ENCODE measurements at places on chromosomes 5 and 9.

DNA sequence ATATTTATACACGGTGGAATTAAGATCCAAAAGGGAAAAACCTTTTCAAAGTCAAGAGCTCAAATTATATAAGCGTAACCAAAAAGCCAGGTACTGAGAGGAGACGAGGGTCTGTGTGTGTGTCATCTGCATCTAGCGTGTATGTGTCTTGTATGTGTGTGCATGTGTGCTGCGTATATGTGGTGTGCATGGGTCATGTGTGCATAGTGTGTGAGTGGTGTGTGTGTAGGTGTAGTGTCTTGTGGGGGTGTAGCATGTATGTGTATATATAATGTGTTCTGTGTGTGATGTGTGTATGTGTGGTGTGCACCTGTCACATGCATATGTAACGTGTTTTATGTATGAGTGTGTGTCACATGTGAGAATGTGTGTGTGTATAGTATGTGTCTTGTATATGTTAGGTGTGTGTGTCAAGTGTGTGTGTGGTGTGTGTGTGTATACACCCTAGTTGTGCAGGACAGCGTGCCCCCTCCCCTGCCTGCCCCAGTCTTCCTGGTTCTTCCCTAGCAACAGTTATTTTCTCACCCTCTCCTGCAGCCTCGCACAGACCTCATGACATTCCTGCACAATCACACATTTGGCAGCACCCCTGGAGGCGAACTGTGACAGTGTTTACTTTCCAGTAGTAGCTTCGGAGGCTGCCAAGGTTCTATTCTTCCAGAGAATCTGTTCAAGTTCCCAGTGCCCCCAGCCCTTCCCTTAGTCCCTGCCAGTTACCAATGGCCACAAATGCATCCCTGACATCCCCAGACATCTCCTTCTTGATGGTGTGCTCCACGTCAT is 27.1 kb upstream of the TNIP1 start:
- DNase-seq, result no peak

DNA sequence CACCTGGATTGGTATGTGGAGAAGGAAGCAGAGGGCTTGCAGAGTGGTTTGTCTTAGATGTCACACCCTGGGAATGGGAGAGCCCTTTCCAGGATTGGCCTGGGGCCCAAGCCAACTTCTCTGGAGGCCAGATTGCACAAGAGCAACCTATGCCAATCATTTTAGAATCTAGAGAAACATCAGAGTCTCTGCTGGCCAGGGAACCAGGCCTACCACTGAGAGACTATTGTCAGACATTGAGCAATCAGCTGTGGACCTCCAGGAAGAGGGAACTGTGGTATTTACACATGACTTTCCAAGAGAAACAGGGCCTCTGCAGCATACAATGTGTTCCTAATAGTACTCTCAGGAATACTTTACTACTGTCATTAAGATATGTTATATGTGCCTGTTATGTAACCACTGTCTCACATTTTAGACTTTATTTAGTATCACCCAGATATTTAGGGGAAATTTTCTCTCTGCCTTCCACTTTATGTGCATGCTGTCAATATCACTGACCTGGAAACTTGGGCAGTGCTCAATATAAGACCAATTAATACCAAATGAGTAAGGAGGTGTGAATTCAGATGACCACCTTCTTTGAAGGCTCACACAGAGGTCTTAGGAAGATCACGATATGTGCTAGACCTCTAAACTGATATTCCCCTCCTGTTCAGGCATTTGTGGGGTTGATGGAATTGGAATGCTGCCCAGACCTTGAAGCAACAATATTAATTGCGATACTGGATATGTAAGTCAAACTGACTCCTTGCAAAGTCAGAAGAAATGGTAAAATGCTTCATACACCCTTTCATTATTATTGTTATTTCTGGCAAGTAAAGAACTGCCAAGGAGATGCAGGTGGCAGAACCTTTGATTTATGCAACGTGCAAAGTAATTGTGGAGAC is 20.5 kb upstream of the CCL28 start:
- DNase-seq, result peak; percentile 72

DNA sequence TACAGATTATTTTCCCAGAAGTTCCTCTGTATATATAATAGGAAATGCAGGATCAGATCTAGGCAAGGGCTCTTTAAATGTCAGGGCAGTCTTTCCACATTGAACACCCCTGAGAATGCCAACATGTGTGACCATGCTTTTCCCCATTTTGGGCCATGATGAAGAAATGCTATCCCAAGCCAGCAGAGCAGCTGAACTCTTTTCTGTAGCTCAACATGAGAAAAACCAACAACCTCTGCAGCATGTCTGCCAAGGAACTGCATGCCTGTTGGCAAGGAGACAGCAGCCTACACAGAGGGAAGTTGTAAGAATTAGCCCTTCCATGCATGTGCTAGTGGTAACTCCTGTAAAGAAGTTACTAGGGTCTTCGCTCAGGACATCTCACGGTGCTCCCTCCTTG is 9.5 kb upstream of the IFNK start:
- DNase-seq, result no peak

- no peak for DNase-seq
Measured at GRCh38 chr9:130642926-130643325, 21.5 kb upstream of the PRDM12 start.

DNA sequence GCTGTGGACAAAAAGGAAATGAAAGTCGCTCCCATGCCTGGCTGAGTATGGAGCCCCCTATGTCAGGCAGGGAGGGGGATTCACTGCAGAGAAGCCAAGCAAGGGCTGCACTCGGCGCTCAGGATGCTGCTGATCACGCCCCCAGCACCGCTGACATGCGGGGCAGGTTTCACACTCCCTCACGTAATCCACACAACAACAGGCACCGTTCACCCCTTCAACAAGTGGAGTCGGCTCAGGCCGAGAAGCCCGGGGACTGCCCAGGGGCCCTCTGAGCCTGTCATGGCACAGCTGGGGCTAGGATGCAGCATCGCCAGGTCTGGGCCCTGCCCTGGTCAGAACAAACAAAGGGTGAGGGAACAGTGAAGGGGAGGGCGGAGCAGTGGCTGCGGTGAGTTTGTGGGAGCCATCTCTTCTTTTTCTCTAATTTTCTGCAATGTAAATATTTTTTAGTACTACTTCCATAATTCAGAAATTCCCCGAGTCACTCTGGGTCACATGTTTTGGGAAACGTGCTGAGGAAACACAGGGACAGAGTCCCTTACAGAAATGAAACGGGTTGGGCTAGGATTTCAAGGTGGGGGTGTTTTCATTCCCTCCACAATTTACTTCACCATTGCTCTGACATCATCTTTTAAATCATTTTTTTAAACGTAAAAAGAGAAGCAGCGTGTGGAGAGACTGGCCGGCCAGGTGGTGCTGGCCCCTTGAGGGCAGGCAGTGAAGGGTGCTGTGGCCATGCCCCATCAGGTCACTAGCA is 49.8 kb downstream of the PRRT1B start:
- DNase-seq, result no peak

DNA sequence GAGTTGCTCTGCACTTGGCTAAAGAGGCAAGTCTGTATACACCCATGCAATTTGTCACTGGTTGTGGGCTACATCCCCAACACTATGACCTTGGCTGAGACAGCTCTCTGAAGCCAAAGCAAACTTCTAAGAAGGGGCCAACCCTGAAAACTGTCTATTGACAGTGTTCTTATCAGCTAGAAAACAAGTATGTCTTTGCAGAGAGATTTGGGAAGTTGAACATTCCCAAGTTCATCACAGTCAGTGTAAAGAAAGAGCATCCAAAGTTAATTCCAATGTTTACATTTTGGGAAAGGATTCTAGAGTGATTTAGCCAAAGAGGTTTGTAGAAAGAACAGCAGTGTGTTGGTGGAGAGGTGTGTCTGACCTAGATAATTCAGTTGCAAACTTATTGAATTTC is 711.1 kb upstream of the CHD1 start:
- no peak for DNase-seq

DNA sequence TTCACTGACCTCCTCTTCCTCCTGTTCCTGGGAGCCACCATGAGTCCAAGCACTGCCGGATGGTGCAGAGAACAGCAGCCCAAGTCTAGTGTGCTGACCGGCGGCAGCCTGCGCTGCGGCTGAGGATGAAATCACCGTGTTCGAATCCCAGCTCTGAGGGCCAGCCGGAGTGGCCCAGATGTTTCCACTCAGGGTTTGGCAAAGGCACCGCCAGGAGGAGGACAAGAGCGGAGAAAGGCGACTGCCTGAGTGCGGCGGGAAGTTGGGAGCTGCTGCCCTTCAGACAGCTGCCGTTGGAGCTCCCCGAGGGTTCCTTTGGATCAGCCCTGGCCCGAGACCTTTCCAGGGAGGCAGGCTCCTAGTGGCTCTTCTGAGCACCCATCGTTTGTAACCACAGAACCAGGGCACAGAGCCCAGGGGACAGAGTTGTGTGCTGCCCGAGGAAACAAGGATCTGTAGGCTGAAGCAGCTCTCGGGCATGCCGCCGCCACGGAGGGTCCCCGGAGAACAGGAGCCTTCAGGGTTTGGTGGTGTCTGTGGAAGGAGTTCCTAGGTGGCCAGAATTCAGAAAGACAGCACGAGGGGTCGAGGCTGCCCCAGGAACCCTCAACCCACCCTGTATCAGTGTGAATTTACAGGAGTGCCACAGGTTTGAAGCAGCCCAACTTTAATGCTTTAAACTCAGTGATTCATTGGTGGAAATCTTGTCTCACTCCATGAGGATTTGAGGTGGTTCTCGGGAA is 115.6 kb upstream of the COL5A1 start:
- no peak for DNase-seq

DNA sequence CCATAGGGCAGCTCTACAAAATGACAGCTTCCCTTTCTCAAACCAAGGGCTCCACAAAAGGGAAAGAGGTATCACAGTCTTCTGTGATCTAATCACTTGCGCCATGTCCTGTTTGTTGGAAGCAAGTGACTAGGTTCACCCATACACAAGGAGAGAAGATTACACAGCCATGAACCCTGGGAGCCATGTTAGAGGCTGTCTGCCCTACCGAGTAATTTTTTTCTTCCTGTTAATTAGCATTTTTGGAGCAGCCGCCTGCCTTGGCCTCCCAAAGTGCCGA is 33.2 kb upstream of the GOLPH3 start:
- no peak for DNase-seq

DNA sequence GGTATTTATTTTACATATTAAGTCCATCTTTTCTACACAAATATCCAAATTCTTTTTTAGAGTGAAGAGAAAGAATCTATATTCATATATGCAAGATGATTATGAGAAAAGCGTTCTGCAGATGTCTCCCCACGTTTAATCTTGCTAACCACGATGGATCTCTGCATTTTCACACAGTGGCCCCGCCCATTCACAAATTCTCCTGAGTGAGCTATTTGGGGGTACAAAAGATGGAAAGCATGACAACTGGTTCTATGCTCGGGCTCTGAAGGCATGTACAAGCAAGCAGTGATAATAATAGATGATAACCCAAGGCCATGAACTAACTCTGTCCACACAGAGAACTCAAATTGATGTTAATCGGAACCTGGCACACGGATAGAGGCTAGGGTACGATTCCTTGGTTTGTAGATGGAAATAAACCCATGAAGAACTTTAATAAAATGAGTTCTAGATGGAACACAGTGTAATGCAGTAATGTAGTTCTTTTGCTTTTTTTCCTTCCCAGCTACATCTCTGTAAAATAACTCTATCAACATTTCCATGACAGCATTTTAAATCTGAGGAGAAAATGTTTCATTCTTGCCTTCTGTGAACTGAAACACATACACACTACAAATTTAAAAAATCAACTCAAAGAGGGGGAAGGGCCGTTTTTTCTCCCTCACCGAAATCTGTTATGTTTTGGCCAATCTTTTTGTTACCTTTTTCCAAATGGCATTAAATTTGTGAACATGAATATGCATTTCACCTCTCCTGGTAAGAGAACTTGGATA is 851.7 kb upstream of the DMAC1 start:
- DNase-seq, result no peak

- DNase-seq, result no peak
Measured at GRCh38 chr9:120774719-120775118, 18.5 kb downstream of the FBXW2 start.

DNA sequence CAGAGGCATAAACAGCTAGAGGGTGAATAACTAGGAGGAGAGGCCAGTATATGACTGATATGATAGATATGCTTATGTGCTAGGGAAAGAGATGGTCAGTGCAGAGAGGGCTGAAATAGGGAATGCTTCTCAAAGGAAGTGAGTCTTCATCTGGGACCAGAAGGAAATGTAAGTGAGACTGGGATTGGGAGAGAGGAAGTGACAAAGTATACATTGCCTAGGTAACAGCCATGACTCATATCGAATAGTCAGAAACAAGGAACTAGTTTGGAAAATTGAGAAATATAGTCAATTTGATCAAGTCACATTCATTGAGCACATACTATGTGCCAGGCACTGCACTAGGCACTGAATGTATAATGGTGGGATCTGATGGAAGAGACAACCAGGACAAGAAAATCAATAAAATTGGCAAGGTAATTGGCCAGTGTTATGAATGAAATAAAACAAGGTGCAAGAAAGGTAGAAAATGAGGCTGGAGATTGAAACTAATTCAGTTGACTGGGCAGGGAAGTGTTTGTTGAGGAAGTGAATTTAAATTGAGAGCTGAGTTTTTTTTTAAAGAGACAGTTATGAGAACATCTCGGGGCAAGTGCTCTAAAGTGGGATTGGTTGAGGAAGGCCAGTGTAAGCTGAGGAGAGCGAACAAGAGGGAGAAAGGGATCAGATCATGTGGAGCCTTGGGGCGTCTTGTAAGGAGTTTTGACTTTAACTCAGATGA is 4.3 kb downstream of the ERAP2 start:
- DNase-seq, result no peak

DNA sequence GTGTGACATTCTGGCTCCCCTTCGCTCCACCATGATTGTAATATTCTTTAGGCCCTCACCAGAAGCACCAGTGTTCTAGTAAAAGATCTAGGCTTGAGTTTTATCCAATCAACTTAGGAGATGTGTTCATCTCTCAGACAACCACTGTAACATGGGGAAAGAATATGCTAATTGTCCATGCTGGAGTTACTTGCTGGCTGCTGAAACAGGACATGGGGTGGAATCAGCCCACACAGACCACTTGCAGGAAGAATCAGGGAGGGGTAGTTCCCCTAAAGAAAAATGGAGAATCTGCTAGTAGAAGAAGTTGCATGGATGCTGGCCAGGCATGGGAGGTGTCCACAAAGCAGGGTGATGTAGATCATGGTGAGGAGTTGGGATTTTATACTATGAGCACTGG is 86.2 kb downstream of the FEM1C start:
- no peak for DNase-seq

GRCh38 chr5:180627386-180628120 is 21.8 kb downstream of the FLT4 start:
- no peak for DNase-seq

- no peak for DNase-seq
Measured at GRCh38 chr5:140822281-140822629, 842 bp downstream of the PCDHA5 start.

- no peak for DNase-seq
Measured at GRCh38 chr5:5353681-5354080, 68.8 kb upstream of the ICE1 start.

- no peak for DNase-seq
Measured at GRCh38 chr5:132011622-132012343, at the start of gene ACSL6. Gene ACSL6 (minus strand): TSS chr5:132011658. CDS start chr5:132011553, 105 bp downstream.
